ENCODE measurements at places on chromosomes 2 and 18. TPM values are rescaled to one million over a fixed set of nuclear protein-coding genes. Genes with fewer than 3 reads are reported as not detected.

Gene PLA2R1
- total RNA-seq: 0.83 TPM

Gene GPR35
- 1.1 TPM for total RNA-seq

DNA sequence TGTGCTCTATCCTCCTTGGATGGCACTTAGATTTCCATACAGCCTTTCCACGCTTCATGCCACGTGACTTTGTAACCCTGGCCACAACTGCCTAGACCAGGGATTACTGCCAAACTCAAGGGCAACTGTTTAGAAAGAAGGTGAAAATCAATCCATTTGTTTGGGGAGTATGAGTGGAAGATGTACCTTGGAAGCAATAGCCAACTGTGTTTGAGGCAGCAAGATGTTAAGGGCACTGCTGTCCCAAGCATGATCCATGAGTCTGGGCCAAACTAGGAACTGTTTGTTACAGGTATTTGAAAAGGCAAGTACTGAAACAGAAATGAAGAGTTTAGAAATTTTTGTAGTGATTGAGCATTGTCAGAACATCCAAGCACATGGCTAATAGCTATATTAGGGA is 138.9 kb downstream of the CDC42EP3 start:
- H3K36me3 ChIP-seq: no peaks in the 10 kb centered on the region
- no peak for DNase-seq

Gene HOXD8
- total RNA-seq: 0.19 TPM

DNA sequence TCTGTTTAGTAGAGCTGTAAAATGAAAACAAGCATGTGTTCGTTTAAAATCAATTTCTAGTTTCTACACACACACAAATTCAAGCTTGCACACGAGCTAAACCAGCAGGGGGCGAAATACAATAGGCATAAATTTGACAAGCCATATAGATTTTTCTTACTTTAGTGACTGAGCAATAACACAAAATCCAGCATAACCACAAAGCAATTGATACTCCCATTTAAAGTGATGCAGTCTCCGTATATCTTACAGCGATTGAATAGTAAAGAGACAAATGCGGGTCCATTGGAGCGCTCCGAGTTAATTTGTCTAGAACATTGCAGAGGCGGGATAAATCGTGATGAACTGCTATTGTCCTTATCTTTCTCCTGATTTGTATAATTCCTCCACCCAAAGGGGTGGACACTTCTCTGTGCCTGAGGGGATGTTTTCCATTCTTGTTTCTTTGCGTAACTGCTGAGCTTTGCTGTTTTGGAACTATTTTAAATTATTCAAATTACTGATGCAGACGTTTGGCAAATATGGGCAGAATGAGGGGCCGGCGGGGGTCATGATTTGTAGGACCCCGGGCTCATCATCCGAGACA is 1.2 kb upstream of the AFTPH start:
- peak overlapping the region; percentile 99 for H3K27ac ChIP-seq
- DNase-seq: peak; percentile 47
- peaks cover 19% of the 10 kb centered on the region for H3K4me1 ChIP-seq
- no peaks in the 10 kb centered on the region for H3K36me3 ChIP-seq
- no peaks in the 10 kb centered on the region for H3K27me3 ChIP-seq

- H3K4me3 ChIP-seq: no peak overlapping the region
- DNase-seq: no peak
- H3K36me3 ChIP-seq: no peaks in the 10 kb centered on the region
- H3K27ac ChIP-seq: no peak overlapping the region
- no peaks in the 10 kb centered on the region for H3K27me3 ChIP-seq
Measured at GRCh38 chr2:3600256-3600855, 5.4 kb downstream of the COLEC11 start.
